ENCODE measurements at places on chromosomes 5 and 9.

GRCh38 chr5:125196481-125197111 lies 450.2 kb upstream of the ZNF608 start:
- no peak for DNase-seq

GRCh38 chr9:127803507-127804352 lies 1.0 kb downstream of the FPGS start:
- DNase-seq: no peak

- no peak for DNase-seq
Observed at GRCh38 chr5:63201738-63202137, 623.1 kb downstream of the LRRC70 start.

DNA sequence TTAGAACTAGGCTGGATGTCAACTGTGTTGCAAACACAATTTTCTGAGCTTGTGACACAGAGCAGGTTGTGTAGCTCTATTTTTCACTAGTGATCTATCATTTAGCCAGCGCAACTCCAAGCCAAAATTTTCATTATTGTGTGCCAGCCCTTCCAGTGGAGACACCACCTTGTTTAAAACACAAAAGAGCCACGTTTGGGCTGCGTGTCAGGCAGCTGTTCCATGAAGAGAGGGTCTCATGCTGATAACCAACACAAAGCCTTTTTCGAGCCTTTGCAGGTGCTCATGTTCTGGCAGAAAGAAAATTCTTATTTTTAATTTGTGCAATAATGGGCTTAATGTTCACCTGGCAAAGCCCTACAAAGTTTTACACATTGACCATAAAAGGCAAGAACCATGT lies 237.6 kb upstream of the RGMB start:
- no peak for DNase-seq

GRCh38 chr5:89542736-89543135 lies 659.8 kb upstream of the MEF2C start:
- DNase-seq: no peak

GRCh38 chr9:84501587-84501986 lies 161.0 kb upstream of the SLC28A3 start:
- no peak for DNase-seq

Measured in WTC11 (cell line).